Thoracic aorta (tissue), 2 donors: ENCODE measurements at places on chromosomes 5 and 9.
A peak's percentile ranks its signal among the peaks of the same experiment; 100 is the strongest.

- no peak for DNase-seq
These were observed 94.1 kb upstream of the TRIM32 start for GRCh38 chr9:116592970-116593369.

- peak; percentile 49 for DNase-seq
These were observed 31.6 kb upstream of the UBAC1 start for GRCh38 chr9:135992486-135993408.

GRCh38 chr9:13960011-13960765, 353.8 kb downstream of the NFIB start:
- no peak for DNase-seq

DNA sequence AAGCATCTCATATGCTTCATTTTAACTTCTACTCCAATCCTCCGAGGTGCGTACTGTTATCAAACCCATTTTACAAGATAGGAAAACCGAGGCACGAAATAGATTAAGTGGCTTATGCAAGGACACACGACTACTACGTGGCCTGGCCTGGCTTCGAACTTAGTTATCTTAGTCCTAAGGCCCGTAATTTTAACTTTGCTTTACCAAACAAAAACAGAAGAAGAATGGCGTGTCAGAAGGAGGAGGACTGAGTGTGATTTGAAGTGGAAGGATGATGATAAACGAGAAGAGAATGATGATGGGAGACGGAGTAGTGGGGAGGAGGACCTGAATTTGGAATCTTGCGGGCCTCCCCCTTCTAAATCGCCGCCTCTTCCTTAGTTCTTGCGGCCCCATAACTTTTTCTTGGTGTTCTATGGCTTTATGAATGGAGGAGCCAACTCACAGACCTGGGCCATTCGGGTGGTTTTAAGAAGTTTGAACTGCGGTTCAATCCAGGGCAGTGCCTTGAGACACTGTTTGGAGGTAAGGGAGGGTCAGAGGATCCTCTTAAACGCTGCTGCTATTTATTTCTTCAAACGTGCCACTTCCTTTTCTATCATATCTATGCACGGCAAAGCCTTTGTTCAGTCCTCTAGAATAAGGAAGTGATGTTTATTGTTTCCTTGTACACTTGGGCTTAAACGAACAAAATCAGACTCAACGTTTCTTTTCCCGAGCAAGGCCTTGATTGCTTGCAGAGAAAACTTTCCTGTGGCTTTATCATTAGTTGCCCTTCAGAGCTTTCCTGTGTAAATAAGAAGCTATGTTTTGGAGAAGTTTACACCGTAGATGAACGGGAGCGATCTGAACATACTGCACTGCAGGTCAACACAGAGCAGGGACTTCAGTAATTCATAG, 795 bp downstream of the CNOT8 start:
- DNase-seq, result no peak

GRCh38 chr9:127485995-127486394, 34.7 kb downstream of the LRSAM1 start:
- DNase-seq, result no peak

DNA sequence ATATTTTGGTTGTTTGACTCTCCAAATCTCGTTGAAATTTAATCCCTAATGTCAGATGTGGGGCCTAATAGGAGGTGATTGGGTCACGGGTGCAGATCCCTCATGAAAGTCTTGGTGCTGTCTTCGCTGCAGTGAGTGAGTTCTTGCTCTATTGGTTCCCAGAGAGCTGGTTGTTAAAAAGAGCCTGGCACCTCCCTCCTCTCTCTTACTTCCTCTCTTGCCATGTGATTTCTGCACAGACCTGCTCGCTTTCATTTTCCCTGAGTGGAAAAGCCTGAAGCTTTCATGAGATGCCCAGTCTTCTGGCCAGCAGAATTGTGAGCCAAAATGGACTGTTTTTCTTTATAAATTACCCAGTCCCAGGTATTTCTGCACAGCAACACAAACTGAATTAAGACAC, 221.6 kb downstream of the MAT2B start:
- no peak for DNase-seq

DNA sequence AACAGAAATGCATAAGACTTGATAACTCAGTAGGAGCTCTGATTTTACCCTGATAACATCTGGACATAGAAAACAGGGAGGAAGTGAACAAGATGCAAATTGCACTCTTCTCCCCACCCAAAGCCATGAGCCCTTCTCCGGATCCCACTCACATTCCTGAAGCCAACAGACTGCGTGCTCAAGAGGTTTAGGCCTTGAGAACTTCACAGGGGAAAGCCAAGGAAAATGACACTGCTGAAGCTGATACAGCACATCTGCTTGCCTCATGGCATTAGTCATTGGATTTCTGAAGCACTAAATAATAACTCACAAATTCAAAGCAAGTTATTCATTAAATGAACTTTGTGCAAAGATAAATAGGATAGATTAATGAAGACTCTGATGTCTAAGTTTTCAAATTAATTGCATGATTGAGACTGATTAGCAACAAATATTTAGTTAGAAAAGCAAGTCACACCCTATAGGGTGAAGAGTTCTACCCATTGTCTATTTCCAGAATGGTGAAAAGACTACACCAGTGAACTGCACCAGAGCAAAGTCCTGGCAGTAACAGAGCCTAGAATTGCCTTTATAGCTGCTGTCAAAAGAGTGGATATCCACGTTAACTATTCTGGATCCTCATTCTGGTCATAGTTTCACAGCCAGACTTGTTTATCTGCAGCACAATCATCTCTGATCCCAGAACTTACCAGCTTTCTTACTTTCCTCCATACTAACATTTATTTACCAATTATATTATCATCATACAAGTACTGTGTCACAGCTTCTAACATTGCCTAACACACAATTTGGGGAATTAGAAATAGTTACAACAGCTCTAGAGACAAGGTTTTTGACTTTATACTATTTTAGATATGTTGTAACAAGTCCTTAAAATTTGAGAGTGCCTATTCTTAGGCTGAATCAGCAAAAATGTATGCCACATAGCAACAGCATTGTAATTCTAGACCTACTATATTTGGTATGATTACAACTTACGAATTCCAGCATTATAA, 432.1 kb upstream of the RGMB start:
- DNase-seq, result no peak

GRCh38 chr9:104028827-104029226, 65.3 kb upstream of the SMC2 start:
- no peak for DNase-seq

- DNase-seq, result no peak
These were observed 47.9 kb upstream of the FKTN start for GRCh38 chr9:105510024-105510423.

DNA sequence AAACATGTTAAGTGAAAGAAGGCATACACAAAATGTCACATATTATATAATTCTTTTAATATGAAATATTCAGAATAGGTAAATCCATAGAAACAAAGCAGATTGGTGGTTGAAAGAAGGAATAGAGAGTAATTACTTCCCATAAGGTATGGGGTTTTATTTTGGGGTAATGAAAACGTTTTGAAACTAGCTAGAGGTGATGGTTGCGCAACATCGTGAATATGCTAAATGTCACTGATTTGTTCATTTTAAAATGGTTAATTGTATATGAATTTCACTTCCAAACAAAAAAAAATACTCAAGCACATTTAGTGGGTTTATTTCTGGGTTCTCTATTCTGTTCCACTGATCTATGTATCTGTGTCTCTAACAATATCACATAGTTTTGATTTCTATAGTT, 12.0 kb upstream of the FSTL4 start:
- DNase-seq, result no peak

DNA sequence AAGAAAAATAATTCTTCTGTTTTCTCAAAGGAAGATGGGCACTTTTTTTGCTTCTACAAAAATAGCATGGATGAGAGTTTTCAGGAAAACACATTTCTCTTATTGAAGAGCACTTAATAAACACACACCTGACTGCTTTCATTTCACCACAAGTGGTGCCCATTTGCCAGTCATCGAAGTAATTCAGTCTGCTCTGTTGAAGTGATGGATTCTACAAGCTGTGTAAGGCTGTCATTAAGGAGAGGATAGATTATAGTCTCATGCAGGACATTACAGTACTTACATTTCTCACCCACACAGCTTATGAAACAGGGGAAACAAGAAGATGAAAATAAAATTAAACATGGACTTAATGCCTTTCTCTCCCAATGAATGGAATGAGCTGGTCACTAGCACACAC, 165.2 kb downstream of the NR2F1-AS1 start:
- no peak for DNase-seq
